ENCODE measurements at places on chromosomes 13 and 19. TPM values are rescaled to one million over a fixed set of nuclear protein-coding genes. Genes with fewer than 3 reads are reported as not detected.

GRCh38 chr13:32228330-32229041 is 86.7 kb downstream of the ZAR1L start:
- no peak for DNase-seq

The DYRK1B gene
- total RNA-seq = 3.2 TPM

GRCh38 chr19:294946-295686 is 3.9 kb upstream of the PLPP2 start:
- peak; percentile 30 for DNase-seq

GRCh38 chr13:34322014-34322742 is 504.2 kb downstream of the RFC3 start:
- DNase-seq = no peak

The PRR19 gene
- 0.58 TPM for total RNA-seq

DNA sequence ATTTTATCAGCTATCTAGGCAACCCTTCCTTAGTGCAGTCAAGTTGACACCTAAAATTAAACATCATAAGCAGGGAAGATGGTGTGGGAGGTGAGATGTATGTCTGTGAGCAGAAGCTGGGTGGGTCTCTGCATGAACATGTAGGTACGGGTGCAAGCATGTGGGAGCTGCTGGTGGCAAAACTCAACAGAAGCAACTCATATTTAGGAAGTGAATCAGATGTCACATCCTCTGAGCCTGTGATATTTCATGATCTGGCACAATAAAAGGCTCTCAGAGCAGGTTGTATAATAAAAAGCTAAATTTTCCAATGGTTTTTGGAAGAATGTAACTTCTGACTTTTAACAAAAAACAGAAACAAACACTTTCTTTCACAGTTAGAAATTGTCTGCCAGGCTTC is 44.4 kb downstream of the C1QTNF9 start:
- DNase-seq = no peak

DNA sequence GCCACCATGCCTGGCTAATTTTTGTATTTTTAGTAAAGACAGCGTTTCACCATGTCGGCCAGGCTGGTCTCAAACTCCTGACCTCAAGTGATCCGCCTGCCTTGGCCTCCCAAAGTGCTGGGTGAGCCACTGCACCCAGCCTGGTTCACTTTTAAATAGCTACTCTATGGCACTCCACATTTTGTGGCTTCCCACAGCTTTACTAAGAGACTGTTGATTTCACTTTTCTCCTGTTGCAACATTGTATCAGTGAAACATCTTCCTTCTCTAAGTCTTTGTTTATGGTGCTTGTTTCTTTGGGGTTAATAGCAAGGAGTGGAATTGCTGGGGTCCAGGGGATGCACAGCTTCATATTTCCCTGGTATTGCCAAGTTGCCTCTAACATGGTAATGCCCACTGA is 12.3 kb downstream of the TMEM38A start:
- DNase-seq = no peak

The RGL3 gene
- 0.51 TPM for total RNA-seq

The SCAF1 gene
- total RNA-seq = 82.5 TPM

DNA sequence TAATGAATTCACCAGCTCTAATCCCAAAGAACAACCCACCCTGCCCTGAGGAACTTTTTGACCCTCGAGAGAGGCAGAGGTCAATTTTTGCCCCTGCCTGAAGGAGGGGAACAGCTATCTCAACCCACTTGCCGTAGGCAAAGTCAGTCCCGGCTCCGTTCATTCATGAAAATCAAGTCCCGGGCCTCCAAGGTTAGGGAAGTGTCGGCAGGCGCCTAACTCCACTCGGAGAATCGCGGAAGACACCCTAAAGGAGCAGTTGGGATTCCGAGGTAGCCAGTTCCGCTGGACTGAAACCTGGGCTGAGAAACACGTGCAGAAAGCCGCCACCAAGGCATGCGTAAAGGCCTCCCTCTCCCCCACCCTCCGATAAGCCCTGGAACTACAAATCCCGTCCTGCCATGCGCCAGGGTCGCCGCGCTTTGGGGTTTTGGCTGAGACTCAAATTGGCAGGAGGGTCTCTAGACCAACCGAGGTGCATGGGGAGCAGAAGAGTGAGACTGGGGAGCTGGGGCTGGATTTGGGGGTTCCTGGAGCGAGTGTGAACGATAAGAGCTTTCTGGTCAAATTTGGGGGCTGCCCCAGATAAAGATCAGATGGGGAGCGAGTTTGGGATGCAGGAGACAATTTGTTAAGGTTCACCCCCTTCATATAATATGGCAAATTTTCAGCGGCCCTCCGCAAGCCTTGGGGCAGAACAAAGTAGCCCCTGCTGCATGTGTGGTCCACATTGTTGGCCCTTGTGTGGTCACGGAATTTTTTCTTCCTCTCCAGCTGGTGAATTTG is at the start of gene TNPO2:
TNPO2 (minus strand) TSS at position 292 of the 786 bp plus-strand sequence. CDS start 2,955 bp downstream, outside the sequence.
- DNase-seq = peak; percentile 63

GRCh38 chr19:29547361-29547960 is 21.7 kb downstream of the VSTM2B start:
- no peak for DNase-seq

The APOE gene
- total RNA-seq = 4.3 TPM

The BEST2 gene
- not detected for total RNA-seq

DNA sequence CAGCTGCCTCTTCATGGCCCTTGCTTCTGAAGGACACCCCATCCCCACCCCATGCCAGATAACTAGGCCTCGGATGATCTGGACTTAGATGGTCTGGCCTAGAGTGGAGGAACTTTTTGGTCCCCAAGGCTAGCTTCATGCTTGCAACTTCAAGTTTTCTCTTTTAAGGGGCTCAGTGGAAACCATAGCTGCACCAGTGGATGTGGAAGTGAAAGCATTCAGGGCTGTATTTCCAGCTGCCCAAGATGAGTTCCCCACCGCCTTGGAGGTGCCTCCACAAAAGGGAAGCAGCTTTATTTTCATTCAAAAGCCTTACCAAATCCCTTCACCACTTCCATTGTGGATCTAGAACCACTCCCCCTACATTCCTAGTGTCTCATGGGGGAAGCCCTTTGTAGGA is 17.6 kb upstream of the GSX1 start:
- DNase-seq = no peak

DNA sequence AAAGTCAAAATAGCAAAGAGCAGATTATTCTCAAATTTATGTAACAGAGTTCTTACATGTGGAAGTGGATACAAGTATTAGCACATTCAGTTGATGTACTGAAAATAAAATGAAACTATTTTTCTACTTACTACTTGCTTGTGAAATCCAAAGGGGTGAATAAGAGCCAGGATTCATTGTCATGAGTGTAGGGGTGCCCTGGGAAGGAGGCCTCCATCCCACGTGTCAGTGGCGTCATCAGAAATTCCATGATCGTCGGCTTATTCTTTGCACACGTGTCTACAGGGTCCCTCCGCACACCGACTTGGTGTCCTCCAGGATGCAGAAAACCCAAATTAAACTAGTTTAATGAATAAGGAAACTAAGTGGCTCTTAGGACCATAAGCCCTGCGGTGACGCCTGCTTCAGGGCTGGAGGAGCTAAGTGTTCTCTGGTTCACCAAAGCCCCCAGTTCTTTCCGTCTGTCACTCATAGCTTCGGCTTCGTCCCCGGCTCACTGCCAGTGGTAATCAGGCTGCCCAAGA is 55.5 kb downstream of the IRS2 start:
- DNase-seq = no peak

- no peak for DNase-seq
Observed at GRCh38 chr13:44148159-44148914, 225.3 kb upstream of the SERP2 start.

The ZNF814 gene
- total RNA-seq = 22.0 TPM

The TJP3 gene
- 0.61 TPM for total RNA-seq

- no peak for DNase-seq
Observed at GRCh38 chr13:100349594-100349993, 239.0 kb downstream of the GGACT start.

The AP2S1 gene
- 130 TPM for total RNA-seq

DNA sequence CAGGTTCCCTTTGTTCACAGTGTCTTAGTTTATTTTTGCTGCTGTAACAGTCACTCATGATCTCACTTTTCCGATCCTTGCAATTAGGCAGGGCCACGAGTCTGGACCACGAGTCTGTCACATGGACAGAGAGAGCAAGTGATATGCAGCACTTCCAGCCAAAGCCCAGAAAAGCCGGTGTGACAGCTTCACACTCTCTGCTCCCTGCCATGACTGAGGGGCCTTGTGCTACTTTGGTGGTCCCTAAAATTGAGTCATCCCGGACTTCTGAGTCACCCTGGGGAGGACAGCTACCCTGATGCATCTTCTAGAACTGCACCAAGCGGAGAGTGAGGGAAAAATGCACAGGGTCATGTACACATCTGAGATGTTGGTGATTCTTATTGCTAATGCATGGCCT is 179.6 kb downstream of the EFNB2 start:
- DNase-seq = no peak

- no peak for DNase-seq
Observed at GRCh38 chr13:112857914-112858490, 111.0 kb upstream of the MCF2L start.

The RDH8 gene
- total RNA-seq = not detected

The FAM174C gene
- total RNA-seq = 199 TPM

DNA sequence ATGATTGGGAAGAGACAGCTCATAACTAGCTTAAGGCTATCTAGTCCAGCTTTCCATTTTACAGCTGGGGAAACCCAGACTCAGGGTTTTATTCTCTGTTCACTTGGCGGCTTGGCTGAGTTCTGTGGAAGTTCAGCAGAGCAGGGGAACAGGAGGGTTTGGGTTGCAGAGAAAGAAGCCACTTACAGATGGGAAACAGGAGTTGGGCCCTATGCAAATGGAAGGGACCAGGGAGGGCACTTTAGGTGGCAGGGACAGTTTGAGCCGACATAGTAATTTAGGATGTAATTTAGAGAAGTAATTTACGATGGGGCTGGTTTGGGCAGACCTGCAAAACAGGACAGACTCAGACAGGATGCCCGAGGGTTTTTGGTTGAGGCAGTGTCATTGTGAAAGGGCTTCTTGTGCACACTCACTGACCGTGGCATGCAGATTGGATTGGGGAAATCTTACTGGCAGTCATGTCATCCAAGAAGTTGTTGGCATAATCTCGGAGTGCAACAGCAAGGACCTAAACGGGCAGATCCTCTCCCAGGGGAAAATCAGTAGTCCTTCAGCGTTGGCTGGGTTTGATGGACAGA is 47.3 kb upstream of the GPR183 start:
- DNase-seq = no peak

- DNase-seq = no peak
Observed at GRCh38 chr19:7478173-7478842, 10.5 kb downstream of the PEX11G start.

DNA sequence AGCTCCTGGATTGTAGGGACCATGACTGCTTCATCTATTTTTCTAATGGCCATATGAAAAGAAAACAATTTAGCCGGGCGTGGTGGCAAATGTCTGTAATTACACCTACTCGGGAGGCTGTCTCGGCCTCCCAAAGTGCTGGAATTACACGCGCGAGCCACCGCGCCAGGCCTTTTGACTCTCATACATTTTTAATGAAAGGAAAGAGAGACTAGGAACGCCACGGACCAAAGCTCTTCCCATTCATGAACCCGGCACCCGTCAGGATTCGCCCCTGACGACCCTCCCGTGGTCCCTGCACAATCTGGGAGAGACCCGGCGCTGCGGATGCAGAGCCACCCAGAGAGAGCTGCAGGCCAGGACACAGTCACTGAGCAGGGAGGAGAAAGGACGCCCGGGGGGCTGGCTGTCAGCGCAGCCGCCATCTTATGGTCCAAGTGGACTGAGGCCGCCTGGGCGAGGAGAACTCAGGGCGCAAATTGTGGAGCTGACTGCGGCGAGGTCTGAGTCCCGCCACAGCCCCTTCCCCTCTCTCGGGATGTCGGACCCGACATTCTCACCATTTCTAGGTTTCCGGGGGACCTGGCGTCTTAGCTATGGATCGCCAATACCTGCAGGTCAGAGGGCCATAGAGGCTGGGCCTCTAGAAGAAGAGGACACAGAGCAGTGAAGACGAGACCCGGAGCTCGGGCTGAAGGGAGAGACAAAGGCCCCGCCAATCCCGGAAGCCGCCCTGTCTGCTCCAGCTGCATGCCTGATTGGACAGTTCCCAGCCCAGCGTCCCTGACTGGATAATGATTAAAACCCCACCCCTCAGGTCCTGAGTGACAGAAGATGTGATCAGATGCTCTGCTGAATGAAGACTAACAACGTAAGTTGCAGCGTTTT is at the start of gene ZNF681:
ZNF681 (minus strand) TSS at position 705 of the 888 bp plus-strand sequence; CDS start at position 563, 142 bp downstream.
- peak; percentile 77 for DNase-seq

The PSG2 gene
- not detected for total RNA-seq

The RHPN2 gene
- total RNA-seq = 1.9 TPM

GRCh38 chr19:8095354-8095886 is 42.9 kb downstream of the CCL25 start:
- no peak for DNase-seq

The ADGRE1 gene
- 2.2 TPM for total RNA-seq

DNA sequence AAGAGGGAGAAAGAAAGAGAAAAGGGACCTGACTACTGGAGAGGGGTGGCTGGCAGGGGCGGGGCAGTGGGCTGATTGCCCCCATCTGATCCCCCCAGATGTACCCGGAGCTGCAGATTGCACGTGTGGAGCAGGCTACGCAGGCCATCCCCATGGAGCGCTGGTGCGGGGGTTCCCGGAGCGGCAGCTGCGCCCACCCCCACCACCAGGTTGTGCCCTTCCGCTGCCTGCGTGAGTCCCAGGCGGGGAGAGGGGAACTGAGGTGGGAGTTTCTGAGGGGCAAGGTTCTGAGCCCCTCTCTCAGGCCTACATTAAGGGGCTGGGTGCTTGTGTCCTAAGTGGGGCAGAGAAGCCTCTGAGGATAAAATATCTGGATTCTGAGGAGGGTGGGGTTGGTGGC is 2.4 kb downstream of the APLP1 start:
- DNase-seq = no peak

GRCh38 chr19:18070181-18070580 is 16.6 kb downstream of the IL12RB1 start:
- no peak for DNase-seq

DNA sequence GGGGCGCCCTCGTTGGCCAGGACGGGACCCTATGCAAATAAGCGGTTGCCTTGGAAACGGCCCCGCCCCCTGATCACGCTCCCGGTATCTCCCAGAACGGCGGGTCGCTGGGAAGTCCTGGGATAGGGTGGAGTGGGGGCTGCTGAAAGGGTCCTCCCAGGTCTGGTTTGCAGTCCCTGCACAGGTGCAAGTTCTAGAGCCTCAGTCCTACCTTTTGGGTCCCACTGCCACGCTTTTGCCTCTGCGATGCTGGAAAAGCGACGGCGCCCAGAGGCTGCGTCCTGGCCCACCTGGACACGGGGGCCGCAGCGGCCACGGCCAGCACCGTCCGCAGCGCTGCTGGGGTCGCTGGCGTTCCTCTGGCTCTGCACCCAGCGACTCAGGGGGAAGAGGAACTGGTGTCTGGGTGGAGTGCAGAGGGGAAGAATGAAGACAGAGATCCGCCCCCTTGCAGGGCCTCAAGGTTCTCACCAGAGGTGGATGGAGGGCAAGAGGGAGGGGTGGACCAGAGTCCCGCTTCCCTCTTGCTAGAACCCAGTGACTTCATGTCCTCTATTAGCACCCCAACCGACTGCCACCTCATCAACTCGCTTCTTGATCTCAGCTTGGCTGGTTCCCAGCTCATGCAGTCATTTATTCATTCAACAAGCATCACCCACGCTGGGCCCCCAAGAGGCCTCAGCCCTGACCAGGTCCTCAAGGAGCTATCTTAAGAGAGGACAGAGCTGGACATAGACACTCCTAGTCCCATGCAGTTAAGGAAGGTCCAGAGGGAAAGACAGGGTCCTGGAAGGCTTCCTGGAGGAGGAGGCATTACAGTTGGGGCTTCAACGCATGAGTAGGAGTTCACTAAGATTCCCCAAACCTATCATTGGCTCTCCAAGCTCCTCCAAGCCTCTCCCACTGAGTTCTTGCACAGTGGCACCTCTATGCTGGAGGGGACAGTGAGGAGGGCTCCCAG is at the start of gene LRRC25:
LRRC25 (minus strand) TSS at position 381 of the 961 bp plus-strand sequence. CDS start 659 bp downstream, outside the sequence.
- no peak for DNase-seq

The FBXO46 gene
- 29.8 TPM for total RNA-seq

GRCh38 chr19:33296488-33296971 is 5.8 kb downstream of the CEBPA start:
- DNase-seq = no peak

The PLVAP gene
- not detected for total RNA-seq

Measured in activated T-cell treated with anti-CD3 and anti-CD28 coated beads, Interleukin-2, amount 50 U/mL, for 4 hours (primary cell).